ENCODE measurements at places on chromosomes 12 and 14.

DNA sequence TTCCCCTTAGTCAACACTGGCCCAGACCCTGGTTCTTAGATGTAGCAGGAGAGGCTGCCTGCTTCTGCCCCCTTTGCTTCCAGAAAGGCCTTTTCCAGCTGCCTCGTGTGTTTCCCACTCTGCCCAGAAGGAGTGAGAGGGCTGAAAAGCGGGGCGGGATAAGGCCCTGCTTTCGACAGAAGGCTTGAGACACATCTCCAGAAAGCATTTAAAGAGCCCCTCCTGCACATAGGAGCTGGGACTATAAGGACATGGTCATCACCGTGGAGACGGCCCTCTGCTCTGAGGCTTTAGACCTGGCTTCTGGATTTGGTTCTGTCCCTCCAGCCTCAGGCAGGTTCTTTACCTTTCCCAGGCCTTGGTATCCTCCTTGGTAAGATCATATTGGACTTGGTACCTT, 11.9 kb downstream of the CALM1 start:
- no peak for DNase-seq

GRCh38 chr12:18651525-18651924, 86.3 kb downstream of the PLCZ1 start:
- no peak for DNase-seq

DNA sequence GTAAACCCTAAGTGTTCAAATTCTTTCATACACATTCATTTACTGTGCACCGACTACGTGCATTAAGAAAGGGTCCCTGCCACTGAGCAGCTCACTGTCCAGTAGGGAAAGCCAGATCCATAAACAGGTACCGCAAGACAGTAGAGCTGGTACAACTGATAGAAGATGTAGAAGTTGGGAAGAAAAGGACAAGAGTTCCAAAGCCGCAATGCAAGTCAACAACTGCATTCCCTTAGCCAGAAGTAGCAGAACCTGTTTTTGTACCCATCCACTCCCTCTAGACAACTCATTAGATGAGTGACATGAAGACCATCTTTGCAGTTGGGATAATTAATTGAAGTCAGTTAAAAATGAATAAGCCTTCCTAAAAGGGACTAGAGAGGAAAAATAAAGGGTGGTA, 1.3 kb downstream of the SENP1 start:
- DNase-seq = no peak

DNA sequence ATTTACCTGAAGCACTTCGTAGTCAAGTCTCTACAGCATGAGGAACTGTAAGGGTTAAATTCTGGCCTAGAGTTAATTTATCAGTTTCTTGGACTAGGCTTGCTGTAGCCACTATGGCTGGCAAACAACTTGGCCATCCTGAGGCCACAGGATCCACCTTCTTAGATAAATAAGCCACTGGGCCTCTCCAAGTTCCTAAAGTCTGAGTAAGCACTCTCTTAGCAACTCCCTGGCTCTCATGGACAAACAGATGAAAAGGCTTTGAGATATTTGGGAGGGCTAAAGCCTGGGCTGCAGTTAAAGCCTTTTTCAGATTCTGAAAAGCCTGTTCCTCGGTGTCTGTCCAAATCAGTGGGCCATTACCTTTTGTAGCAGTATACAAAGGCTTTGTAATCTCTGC, 675.0 kb downstream of the TMEM121 start:
- no peak for DNase-seq

- DNase-seq = no peak
Observed at GRCh38 chr12:76633415-76633814, 73.8 kb upstream of the OSBPL8 start.

GRCh38 chr14:33528655-33529054, 422.2 kb downstream of the EGLN3 start:
- DNase-seq = no peak

DNA sequence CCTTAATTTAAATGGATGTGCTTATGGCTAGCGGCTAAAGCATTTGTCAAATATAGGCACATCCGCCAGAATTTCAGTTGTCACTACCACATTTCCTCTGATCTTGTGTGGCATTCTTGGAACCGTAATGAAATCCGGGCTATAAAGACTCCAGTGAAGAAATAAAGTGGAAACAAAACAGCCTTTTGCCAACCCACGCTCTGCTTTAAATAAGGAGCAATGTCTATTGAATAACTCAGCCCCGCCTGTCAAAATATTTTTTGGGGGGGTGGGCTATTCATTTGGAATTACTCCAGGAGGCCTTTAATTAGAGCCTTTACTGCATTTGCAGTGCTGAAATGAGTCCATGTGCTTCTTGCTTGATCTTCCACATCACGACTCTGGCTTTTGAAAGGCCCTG, 179.6 kb upstream of the RPH3A start:
- no peak for DNase-seq

DNA sequence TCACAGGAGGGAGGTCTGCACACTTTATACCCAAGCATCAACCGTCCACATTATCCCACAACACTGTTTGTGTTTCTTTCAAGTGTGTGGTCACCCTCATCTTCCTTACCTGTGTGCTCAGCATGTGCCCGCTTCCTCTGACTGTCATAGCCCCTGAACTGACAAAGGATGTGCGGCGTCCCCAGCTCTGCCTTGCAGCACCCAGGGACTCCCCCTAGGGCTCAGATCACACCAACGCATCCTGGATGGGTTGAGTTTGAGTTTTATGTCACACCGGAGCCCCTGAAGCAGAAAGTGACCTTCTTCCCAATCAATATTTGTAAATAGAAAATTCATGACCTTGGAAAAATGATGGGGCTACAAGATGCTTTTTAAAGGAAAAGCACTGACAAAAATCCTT, 770.7 kb upstream of the TMEM132C start:
- no peak for DNase-seq

- no peak for DNase-seq
Observed at GRCh38 chr12:9698681-9699080, 29.2 kb downstream of the CLEC2D start.

DNA sequence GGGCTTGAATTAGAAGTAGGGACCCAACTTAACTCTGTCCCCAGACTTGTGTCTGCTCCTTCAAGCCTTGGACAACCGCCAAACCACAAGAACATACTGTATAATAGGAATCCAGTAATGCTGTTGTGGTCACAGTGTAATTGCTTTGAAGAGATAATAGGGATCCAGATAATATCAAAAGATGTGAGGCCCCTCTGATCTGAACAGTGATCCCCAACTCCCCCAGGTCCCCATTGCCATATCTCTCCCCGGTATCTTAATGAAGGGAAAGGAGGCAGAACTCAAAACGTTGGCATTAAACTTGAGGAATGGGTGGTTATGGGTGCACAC, 8.5 kb upstream of the PLEKHH1 start:
- DNase-seq = no peak

GRCh38 chr14:51157012-51157411, 62.1 kb upstream of the TRIM9 start:
- DNase-seq = no peak

DNA sequence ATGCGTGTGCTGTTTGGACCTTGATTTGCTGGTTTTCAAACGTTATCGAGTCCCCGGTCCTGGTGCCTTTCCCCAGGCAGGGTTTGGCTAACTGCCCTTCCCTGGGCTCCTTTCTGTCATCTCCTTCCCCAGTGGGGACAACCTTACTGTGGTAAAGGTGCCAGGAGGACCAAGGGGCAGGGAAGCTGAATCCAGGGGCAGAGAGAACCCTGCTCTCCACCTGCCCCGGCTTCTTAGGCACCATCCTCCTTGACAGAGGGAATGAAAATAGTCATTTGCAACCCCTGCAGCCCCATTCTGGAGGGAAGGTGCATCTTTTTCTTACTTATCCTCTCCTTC, 5.0 kb downstream of the CEBPE start:
- DNase-seq = no peak

DNA sequence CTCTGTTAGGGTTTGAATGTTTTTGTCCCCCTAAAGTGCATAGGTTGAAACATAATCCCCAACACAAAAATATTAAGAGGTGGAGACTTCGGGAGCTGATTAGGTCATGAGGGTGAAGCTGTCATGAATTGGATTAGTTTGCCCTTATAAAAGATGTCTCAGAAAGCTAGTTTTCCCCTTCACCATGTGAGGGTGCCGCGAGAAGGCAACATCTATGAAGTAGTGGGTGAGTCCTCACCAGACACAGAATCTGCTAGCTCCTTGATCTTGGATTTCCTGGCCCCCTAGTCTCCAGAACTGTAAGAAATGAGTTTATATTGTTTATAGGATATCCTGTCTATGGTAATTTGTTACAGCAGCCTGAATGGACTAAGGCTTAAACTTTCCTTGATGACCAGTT, 301.5 kb upstream of the ATP2B1 start:
- no peak for DNase-seq

DNA sequence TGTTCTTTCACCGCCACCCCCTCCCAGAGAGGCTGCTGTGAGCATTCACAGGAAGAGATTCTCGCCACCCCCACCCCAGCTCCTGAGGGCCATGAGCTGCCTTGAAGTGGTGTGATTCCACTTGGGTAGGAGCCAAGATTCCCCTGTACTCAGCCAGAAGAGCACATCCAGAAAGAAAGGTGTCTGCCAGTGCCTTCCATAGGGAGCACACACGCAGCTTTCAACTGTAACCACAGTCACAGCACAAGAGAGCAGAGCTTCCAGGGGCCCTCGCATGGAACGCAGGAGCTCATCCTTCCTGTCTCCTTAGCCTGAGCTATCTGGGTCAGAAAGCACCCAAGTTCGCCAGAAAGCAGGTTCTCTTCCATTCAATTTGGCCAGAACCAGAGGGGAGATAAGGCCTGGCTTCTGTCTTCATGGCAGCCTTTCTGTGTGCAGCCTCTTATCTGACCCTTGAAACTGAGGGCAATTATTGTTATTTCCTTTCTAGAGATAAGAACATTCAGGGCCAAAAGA, 66.6 kb upstream of the SCN8A start:
- no peak for DNase-seq

DNA sequence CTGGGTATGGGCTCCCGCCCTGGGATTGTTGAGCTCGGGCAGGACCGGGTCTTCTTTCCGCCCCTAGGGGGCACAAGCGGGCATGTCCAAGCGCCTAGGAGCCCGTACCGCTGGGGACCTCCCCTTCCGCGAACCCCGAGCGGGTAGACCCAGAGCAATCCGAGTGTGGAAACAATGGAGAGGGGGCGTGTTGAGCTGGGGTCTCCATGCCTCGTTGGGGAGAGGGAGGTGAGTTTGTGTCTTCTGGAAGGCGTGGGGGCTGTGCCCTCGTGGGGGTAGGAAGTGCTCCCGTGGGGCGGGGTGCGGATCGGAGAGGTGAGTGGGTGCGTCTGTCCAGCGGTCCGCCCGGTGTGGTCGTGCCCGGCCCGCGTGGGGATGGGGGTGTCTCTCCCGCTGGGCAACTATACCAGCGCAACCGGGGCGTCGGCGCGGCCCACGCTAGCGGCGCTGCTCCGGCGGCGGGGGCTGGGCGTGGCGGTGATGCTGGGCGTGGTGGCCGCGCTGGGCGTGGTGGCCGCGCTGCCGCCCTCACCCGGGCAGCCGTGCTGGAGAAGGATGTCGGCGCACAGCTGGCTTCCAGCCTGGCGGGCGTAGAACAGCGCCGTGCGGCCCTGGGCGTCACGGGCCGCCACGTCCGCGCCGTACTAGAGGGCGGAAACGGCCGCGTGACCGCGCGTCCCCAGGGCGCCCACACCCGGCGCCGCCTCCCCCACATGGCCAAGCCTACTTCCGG, 12.2 kb downstream of the AGAP2 start:
- DNase-seq = no peak

GRCh38 chr14:89771251-89771650, 183.3 kb downstream of the EFCAB11 start:
- DNase-seq = no peak

- no peak for DNase-seq
Observed at GRCh38 chr14:90665321-90666000, 150.8 kb downstream of the TTC7B start.

GRCh38 chr12:106051853-106052531, 86.8 kb downstream of the NUAK1 start:
- no peak for DNase-seq
